ENCODE measurements at places on chromosomes 6 and 20.

DNA sequence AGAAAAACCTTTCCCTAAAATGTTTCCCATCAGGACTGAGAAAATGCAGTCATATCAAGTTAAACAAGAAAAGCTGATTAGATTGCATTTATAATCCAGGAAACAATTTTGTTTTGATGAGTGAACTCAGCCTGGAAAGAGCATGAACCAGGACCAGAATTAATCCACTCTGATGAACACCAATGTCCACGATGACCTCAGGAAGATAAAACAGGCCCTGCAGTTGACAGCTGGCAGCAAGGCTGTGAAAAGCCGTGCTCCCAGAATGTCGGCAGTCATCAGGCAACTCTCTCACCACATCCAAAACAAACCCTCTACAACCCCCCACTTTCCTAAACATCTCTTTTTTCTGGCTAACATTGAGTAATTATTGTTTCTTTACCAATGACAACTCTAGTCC is 74.0 kb upstream of the PROKR2 start:
- no peak for DNase-seq

DNA sequence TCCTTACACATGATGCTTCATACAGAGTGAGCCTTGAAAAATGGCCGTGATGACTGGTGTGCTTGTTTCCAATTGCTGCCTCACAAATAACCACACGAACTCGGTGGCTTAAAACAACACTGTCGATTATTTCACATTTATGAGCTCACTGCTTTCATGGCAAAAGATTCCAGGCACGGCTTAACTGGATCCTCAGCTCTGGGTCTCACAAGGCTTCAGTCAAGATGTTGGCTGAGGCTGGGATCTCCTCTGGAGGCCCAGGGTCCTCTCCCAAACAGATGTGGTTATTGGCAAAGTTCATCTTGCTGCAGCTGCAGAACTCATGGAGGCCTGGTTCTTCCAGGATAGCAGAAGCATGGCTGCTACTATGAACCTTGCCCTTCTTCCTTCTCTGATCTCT is 144.6 kb downstream of the TFAP2C start:
- DNase-seq, result no peak

DNA sequence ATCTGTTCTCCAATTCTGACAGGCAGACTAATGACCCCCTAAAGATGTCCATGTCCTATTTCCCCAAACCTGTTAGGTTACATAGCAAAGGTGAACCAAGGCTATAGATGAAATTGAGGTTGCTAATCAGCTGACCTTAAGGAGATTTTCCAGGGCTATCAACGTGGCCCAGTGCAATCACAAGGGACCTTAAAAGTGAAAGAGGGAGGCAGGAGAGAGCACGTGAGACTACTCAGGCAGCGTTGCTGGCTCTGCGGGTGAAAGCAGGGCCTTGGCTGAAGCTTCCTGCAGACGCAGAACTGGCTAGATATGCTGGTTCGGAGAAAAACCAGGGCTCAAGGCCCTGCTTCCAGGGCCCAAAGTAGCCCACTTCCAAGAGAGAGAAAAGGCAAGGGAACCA is 78.7 kb downstream of the NCOA7 start:
- no peak for DNase-seq

- DNase-seq, result no peak
Measured at GRCh38 chr20:43252761-43253160, 63.1 kb upstream of the PTPRT start.

GRCh38 chr6:85747666-85748065 is 105.0 kb upstream of the SYNCRIP start:
- DNase-seq, result no peak

DNA sequence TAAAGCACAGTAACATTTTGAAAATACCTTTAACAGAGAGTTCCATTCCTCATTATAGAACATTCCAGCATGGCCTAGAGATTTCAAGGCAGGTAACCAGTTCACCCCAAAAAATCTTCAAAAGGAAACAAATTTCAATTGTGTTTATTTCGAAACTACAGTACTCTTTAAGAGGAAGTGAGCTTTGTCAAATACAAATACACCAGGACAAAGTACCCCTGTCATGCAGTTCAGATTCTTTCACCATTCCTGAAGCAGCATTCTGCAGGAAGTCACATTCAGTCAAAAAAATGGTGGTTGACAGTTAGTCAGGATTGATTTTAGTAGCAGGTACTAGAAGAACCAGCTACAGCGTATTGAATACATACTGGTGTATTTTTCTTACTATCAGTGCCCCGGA is 89.6 kb upstream of the RIN2 start:
- DNase-seq, result no peak

GRCh38 chr6:83125425-83125824 is 58.0 kb downstream of the DOP1A start:
- no peak for DNase-seq

- no peak for DNase-seq
Measured at GRCh38 chr6:164252948-164253347, 838.4 kb downstream of the QKI start.

DNA sequence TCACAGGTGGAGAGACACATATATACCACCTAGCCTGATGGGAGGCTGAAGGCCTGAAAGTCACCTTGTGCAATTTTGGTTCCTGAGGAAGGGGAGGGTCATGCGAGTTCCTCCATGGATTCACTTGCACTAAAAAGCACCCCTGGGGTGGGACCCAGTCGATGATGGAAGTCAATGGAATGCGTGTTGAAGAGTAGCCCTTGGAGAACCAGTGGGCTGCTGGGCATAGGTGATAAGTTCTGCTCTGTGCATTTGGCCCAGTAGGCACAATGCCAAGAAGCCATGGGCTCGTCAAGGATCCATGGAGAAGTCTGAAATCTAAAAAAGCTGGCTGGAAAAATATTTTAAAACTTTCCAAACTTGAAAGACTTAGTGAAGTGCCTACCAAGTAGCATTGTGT is 18.9 kb upstream of the SCRT2 start:
- DNase-seq, result no peak

DNA sequence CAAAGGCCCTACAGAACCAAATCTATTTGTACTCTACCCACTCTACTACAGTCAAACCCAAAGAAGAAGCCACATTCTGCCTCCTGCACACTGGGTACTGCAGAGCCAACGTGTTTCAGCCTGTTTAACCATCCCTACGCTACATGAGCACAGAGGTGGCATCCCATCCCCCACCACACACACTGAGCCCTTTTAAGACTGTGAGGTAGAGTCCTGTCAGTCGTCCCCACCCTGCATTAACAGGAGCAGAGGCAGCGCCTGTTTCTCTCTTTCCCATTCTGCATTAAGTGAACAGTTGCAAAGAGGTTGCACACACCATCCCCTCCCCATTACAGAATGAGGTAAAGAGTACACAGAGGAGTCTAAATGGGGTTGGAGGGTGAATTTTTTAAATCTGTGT is 5.2 kb upstream of the RSPH4A start:
- no peak for DNase-seq

GRCh38 chr6:139695361-139695760 is 320.9 kb upstream of the CITED2 start:
- no peak for DNase-seq

DNA sequence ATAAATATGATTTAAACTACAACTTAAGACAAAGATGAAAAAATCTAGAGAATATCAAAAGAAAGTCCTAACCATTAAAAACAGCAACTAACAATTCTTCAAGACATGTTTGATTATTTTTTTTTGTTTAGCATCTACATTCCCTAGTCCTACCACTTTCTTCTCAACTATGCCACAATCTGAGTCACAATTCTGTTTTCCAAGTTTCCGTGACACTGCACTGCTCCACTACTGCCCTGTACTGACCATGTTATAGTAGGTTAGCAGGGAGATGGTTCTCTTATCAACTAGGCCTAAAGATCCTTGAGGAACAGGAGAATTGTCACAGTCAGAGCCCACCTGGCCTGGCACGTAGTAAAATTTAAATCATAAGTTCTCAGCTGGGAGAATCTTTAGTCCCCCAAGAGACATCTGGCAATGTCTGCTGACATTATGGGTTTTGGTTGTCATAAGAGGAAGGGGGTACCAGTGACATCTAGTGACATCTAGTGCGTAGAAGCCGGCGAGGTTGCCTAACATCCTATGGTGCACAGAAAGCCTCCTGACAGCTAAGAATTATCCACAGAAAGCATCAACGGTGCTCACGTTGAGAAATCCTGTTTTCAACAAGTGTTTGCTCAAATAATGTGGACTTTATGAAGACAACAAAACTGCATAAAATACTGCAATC is 100.5 kb downstream of the PDE10A start:
- DNase-seq, result no peak

- DNase-seq, result no peak
Measured at GRCh38 chr6:80921861-80922460, 815.5 kb downstream of the BCKDHB start.

DNA sequence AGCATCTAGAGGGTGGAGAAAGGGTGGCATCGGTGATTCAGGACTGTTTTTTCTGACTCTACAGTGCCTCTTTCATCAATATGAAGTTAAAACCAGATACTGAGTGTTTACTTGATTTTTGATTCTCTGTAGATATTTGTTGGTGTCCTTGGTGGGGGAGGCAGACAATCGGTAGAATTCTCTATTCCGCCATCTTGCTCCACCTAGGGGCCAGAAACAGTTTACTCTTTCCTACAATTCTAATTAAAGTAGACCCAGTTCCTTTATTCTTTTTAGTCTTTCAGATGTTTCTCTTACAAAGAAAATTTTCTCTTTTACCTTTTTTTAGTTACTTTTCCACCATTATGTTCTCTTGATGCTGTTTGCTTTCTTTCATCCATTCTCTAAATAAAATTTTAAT is 162.1 kb upstream of the RAB32 start:
- DNase-seq, result no peak

- DNase-seq, result peak; percentile 79
Measured at GRCh38 chr20:50333812-50334211, 143.2 kb downstream of the CEBPB start.

GRCh38 chr6:19157486-19157885 is 679.7 kb upstream of the ID4 start:
- DNase-seq, result no peak

- no peak for DNase-seq
Measured at GRCh38 chr6:7106215-7106751, 1.5 kb upstream of the RREB1 start.

DNA sequence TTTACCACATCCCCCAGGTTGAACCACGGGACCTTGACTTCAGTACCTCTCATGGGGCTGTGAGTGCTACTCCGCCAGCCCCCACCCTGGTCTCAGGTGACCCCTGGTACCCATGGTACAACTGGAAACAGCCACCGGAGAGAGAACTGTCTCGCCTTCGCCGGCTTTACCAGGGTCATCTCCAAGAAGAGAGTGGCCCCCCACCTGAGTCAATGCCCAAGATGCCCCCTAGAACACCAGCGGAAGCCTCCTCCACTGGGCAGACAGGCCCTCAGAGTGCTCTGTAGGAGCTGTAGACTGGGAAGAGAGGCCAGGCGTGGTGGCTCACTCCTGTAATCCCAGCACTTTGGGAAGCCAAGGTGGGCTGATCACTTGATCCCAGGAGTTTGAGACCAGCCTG is 1.2 kb upstream of the ATAT1 start:
- no peak for DNase-seq

- no peak for DNase-seq
Measured at GRCh38 chr20:62598761-62599194, 43.5 kb upstream of the SLCO4A1 start.

GRCh38 chr6:67768972-67769371 is 866.1 kb upstream of the ADGRB3 start:
- DNase-seq, result no peak

DNA sequence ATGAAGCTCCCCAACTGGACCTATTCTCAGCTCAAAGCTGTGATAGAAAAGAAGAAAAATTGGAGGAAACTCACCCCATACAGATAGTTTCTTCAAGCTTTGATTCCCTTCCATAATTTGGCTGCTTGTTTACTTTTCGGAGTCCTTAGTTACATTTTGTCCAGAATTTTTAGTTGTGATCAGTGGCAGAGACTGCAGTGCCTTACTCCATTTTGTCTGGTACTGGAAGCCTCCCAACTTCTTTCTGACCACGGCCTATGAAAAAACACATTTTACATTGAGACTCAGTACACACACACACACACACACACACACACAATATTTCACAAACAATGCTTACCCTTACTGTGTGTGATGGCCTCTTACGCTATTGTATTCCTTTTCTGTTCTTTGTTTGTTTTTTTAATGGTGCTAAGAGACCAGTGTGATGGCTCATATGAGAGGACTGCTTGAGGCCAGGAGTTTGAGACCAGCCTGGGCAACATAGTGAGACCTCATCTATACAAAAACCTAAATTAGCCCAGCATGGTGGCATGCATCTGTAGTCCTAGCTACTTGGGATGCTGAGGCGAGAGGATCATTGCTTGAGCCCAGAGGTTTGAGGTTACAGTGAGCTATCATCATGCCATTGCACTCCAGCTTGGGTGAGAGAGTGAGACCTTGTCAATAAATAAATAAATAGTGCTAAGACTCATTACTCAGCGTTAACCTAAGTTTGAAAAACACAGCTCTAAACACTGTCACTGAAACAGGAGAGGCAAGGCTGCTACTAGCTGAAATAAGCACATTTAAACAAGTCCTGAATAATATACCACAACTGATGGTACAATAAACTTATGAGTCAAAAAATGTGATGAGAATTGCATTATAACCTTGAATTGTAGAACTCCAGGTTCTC is 13.8 kb upstream of the RNF8 start:
- DNase-seq, result no peak

- peak; percentile 86 for DNase-seq
Measured at GRCh38 chr6:109690737-109691621, at the start of the genes AK9 and FIG4. AK9 (minus strand) TSS chr6:109691202; CDS start chr6:109675745, 15,457 bp downstream. FIG4 (plus strand) TSS chr6:109691296; CDS start chr6:109691436, 140 bp downstream.

GRCh38 chr20:11546939-11547338 is 370.8 kb upstream of the BTBD3 start:
- DNase-seq, result no peak

DNA sequence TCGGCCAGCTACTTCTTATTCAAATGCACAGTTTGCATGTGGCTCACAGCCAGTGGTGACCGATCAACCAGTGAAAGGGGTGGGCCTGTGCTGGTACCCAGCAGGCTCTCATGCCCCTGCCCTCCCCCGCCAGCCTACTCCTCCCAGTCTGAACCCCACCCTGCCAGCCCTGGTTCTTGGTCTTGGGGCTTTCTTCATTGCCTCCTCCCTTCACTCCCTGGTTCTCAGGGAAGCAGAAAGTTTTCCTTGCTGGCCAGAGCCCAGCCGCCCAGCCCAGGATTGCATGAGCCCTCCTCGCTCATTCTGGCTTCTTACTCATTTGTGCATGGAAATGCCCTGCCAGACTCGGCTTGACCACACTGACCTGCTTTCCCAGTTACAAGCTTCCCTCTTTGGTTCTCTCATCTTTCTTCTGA is 40.8 kb downstream of the KCNK17 start:
- DNase-seq, result no peak

GRCh38 chr6:313087-313486 is 20.8 kb downstream of the DUSP22 start:
- DNase-seq, result no peak
